Transverse colon (tissue), 4 donors: ENCODE measurements at places on chromosomes 5 and 9. TPM values are rescaled to one million over a fixed set of nuclear protein-coding genes. Genes with fewer than 3 reads are reported as not detected.

DNA sequence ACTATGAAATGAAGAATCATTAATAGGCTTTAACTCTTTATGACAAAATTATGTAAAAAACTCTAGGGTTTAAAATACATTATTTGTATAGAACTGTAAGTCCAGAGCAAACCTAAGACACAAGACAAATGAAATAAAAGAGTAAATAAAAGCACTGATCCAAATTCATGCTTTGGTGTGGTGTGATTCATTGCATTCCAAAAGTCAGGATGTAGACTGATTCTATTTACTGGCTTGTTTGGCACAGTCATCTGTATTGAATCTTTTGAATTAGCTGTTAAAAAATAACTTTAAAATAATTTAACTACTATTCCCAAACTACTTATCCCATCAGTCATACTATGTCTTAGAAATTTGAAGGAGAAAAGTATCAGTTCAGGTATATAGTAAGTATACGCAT, 31.1 kb downstream of the IL4 start:
- no peak for DNase-seq

- DNase-seq = no peak
Measured at GRCh38 chr5:168961681-168962080, 339.3 kb downstream of the SLIT3 start.

- DNase-seq = no peak
Measured at GRCh38 chr5:16018970-16019369, 160.6 kb downstream of the MARCHF11 start.

DNA sequence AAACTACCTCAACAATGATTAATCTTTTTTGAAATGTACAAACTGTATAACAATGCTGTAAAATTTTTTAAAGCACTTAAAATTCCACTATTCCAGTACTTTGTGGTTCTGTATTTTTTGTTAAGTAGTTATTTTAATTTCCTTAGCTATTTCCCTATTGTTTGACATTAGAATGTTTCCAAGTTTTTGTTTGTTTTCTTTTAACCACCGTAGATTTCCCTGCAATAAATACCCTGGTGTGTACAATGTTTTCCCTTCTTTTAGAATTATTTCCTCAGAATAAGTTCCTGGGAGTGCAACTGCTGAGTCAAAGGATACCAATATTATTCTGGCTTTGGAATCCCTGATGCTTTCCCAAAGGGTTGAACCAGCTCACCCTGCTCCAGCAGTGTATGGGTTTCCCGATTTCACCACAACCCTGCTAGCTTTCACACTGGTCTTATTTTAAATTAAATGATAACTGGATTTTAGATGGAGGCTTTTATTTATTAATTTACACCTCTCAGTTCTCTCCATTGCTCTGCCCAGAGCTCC, 20.6 kb upstream of the ANGPTL2 start:
- DNase-seq = no peak

- no peak for DNase-seq
Measured at GRCh38 chr9:125243792-125244260, 2.7 kb upstream of the HSPA5 start.

DNA sequence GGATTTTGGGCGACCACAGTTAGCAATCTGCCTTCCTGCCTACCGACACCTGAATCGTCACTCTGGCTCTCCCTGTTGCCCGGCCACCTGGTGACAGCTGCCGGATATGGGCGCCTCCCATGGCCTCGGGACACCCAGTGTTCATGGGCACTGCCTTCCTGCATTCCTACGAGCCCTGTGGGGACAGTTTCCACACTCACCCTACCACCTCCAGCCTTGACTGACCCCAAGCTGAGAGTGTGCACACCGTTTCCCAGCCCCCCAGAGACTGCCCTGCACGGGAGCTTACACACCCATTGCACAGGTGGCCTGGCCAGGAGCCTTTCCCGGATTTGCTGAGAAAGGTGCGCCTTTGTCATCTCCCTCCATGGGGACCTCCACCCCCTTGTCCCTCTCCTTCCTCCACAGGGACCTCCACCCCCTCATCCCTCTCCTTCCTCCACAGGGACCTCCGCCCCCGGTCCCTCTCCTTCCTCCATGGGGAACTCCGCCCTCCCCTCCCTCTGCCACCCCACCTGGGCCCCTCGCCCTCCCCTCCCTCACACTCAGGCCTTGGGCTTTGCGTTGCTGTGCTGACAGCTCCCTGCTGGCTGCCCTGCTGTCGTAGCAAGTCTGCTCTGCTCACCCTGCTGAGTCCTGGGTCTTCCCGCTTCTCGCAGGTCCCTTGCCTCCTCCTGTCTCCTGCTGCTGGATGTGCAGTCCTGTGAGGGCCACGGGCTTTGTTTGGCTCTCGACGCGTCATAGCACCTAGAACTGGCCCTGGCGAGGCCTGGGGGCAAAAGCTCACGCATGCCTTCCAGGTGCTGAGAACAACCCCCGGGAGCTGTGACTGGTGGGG, 48.4 kb downstream of the MRPL36 start:
- DNase-seq = no peak

- no peak for DNase-seq
Measured at GRCh38 chr5:3226196-3226920, 369.3 kb upstream of the IRX1 start.

DNA sequence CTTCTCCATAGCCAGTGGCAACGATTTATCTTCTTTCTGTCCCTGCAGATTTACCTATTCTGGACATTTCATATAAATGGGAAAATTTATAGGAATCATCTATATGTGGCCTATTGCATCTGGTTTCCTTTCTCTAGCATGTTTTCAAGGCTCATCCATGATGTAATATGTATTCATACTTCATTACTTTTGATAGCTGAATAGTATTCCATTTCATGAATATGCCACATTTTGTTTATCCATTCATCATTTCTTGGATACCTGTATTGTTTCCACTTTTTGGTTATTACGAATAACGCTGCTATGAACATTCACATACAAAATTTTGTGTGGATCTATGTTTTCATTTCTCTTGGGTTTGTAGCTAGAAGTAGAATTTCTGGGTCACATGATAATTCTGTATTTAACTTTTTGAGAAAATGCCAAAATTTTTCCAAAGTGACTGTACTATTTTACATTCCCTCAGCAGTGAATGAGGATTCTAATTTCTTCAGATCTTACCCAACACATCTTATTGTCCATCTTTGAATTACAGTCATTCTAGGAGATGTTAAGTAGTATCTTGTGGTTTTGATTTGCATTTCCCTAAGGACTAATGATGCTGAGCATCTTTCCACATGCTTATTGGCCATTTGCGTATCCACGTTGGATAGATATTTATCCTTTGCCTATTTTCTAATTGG, 3.6 kb downstream of the IARS1 start:
- DNase-seq = no peak

- no peak for DNase-seq
Measured at GRCh38 chr9:133870598-133871595, 121.2 kb downstream of the VAV2 start.

DNA sequence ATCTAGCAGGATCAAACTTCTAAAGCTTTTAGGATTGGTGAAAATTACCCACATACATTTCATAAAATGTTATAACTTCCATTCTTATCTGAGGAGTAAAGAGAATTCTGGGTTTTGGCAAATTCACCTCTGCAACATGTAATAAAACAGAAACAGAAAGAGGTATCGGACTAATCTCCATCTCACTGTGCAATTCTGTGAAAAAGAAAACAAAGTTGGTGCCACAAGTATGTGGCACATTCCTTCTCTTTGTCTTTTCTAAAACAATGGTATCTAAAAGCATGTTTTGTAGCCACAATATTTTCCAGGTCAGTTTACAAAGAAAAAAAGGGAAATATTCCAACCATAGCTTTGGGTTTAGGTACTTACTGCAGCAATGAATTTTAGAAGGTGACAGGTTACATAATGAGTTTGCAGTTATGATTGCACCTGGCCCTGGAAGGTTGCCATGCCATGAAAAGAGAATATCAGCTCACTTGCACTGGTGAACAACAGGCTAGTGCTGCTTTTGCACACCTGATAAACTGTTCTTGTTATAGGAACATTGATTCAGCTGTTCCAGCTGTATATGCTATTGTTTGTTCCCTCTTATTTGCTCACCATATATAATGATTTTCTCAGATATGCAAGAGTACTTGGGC, 491.3 kb upstream of the MEF2C start:
- peak; percentile 74 for DNase-seq

N4BP3 gene
- 1.6 TPM for total RNA-seq

WDR38 gene
- not detected for total RNA-seq

ENHO gene
- total RNA-seq = not detected

TAF1L gene
- total RNA-seq = not detected

SPATA31A3 gene
- total RNA-seq = not detected
